ENCODE measurements at places on chromosomes 5 and 9.

DNA sequence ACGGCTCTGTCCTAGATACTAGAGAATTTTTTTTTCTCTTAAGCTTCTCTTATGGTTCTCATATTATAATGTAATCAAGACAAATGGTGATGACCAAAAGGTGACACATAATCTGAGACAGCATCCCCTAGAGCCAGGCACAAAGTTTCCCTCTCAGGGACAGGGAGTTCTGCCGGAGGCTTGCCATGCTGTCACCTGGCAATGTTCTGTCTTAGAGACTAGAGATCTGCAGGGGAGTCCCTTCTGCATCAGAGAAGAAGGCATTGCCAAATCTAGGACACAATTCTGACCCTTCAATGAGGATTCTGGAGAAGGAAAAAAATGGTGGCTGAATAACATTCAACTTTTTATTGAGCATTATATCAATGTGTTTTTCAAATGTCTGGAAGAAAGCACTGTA lies 261.2 kb upstream of the TRPC7 start:
- no peak for DNase-seq

- DNase-seq = no peak
Measured at GRCh38 chr9:112104901-112105300, 70.2 kb downstream of the SUSD1 start.

DNA sequence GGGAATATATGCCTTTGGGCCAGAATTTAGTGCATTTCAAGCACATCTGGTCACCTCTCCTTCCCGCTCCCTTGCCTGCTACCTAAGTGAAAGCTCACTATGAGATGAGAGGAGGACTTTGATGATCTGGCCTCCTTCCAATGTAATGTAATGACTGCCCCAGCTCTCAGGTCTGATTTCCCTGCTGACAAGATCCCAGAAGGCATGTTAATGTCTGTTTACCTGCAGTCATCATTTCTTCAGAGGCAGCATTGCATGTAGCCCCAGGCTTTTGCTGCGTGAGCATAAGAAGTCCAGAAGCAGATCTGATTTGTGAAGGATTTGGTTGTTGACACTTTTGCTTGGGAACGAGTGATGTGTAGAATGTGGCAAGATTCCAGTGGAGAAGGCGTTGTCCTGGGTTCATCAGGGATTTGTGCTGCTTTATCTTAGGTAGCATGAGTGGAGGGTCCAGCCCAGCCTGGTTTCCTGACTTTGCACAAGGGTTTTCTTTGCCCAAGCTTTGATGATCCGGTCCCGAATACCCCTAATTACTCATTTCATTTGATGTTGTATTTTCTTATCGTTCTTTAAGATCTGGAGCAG lies 192.7 kb downstream of the GOLPH3 start:
- DNase-seq = no peak

- no peak for DNase-seq
Measured at GRCh38 chr5:65073250-65073661, 304.5 kb downstream of the CWC27 start.

DNA sequence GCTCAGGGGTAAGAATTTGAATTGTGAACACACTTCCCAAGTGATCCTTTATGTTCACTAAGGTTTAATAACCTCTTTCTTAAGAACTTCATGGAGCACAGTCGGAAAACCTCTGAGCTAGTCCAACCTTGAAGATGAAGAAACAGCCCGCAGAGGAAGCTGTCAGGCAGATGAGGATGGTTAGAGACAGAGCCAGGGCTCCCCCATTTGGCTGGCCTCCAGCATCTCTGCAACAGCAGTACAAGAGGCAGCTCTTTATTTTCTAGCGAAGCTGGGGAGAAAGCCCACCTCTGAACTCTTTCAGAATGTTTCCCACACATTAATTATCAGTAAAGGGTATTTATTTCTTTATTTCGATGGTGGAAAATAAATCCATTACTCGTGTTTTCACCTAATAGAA lies 350.8 kb downstream of the DMRT2 start:
- DNase-seq = no peak

GRCh38 chr5:73596705-73597328 lies 29.2 kb upstream of the ARHGEF28 start:
- DNase-seq = peak; percentile 64

DNA sequence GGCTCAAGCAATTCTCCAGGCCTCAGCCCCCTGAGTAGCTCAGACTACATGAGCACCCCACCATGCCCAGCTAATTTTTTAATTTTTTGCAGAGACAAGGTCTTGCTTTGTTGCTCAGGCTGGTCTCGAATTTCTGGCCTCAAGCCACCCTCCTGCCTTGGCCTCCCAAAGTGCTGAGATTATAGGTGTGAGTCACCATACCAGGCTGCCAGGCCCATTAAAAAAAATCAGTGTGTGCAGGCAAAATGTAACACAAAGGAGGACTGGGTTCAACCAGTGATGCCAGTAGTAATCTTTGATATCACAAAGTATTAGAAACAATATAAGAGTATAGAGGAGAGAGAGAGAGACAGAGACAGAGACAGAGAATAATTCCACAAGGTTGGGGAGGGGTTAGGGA lies 322.7 kb downstream of the MSX2 start:
- DNase-seq = no peak

GRCh38 chr9:109735801-109736200 lies 44.2 kb upstream of the PALM2AKAP2 start:
- no peak for DNase-seq

DNA sequence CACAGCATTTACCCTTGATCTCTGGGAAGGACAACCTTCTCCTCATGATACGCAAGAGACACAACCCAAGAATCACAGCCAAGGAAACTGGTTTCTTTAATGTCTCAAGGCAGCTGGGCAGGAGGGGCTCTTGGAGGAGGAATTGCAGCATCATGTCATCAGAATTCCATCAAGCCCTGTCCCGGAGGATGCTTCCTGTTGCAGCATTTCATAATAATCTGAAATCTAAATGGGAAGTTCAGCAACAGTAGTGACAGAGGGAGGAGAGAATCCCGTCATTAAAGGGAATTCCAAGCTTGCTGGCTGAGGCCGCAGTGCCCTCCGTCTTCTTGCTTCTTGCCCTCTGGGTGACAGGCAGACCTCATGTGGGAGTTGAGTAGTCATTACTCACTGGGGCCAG lies 192.7 kb downstream of the TENT4A start:
- DNase-seq = no peak

- DNase-seq = peak; percentile 51
Measured at GRCh38 chr9:98087420-98088354, 31.2 kb downstream of the NANS start.

GRCh38 chr9:133526721-133527321 lies 2.1 kb upstream of the MYMK start:
- DNase-seq = no peak

Measured in hematopoietic multipotent progenitor cell treated with erythropoietin and hydrocortisone succinate and interleukin-3 and kit ligand, for 8 days (in vitro differentiated cells).